ENCODE measurements at places on chromosomes 2 and 18.

DNA sequence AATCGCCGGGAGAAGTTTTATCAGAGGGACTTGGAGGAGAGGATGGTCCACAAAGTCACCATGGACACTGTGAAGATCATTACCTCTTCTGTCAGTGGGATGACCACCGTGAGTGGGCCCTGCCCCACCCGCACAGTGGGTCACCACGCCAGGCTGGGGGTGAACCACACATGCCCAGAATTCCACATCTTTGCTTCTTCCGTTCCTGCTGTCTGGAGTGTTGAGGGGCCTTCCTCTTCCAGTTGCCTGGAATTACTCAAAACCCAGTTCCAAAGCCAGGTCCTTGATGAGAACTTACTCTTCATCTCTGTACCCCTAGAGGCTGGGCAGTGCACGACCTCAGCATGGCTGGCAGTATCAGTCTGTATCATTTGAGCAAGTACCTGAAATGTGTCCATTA lies 22.1 kb downstream of the MROH2A start:
- DNase-seq, result no peak

DNA sequence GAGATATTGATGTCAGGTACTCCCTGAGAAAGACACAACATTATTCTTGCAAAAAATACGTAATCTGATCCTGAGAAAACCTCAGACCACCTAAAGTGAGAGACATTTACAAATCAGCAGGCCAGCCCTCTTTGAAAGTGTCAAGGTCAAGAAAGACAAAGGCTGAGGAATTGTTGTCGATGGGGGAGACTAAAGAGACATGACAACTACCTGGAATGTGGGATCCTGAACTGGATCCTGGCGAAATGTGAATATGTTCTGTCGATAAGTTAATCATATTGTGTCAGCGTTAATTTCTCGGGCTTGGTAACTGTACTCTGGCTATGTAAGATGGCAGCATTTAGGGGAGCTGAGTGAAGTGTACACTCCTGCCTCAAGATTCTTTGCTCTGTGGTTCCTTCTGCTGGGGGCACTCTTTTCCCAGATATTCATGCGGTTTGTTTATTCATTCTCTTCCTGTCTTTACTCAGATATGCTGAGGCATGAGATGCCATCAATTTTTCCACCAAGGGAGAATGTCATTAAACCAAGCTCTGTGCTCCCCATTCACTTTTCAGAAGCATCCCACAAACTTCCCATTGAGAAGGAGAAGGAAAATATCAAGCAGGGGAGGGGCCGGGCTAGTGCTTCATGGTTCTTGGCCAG lies 154.9 kb downstream of the CAPN13 start:
- no peak for DNase-seq

- no peak for DNase-seq
These were observed 1.7 kb downstream of the THSD7B start for GRCh38 chr2:136767030-136767429.

GRCh38 chr2:138931284-138932256 lies 151.4 kb upstream of the NXPH2 start:
- no peak for DNase-seq

- no peak for DNase-seq
These were observed 99.0 kb downstream of the TSHZ1 start for GRCh38 chr18:75309564-75309963.

DNA sequence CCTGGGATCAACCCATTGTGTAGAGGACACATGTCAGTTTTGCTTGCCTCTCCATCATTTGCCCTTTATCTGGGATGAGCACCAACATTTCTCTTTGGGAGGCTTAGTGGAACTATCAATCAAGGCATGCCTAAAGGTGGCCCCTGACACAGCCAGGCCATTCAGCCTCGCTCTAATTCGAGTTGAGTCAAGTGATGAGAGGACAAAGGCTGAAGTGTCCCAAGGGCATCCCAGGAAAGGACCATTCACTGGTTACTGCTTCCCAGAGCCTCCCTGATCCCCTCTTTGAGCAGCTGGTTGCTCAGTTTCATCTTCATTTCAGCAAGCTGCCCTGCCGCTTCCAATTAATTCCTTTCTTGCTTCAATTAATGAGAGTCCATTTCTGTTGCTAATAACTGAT lies 63.5 kb downstream of the DNER start:
- DNase-seq, result no peak

- peak; percentile 71 for DNase-seq
These were observed 1.1 kb downstream of the ATAD2B start for GRCh38 chr2:23925702-23926289.

DNA sequence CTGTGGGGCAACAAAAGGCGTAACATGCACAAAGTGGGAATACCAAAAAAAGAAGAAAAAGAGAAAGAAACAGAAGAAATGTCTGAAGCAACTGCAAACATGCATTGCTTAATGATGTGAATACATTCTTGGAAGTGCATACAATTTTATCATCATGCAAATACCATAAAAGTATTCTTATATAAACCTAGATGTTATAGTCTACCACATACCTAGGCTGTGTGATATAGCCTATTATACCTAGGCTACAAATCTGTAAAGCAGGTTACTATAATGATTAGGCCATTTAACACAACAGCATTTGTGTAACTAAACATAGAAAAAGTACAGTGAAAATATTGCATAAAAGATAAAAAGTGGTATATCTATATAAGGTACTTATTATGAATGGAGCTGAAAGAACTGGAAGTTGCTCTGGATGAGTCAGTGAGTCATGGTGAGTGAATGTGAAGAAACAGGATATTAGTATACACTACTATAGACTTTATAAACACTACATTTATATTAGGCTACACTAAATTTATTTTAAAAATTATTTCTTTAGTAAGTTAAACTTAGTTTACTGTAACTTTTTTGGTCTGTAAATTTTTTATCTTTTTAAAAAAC lies 319.4 kb upstream of the KCNH7 start:
- DNase-seq, result no peak

DNA sequence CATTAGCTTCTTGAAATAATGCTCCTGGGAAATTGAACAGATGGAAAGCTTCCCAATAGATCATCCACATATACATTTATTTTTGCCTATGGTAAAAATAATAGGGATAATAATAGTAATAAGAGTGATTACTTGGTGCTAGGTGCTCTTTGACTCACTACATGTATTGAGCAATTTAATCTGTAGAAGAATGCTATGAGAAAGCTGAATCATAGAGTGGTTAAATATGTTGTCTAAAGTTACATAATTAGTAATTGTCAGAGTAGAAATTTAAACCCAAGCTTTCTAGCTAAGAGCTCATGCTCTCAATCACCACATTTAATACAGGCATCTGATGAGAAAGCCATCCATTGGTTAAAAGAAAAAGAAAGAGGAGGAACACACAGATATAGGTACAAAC lies 590.5 kb upstream of the SLC8A1 start:
- no peak for DNase-seq

- DNase-seq, result no peak
These were observed 310.6 kb upstream of the SPRED2 start for GRCh38 chr2:65742977-65743376.

DNA sequence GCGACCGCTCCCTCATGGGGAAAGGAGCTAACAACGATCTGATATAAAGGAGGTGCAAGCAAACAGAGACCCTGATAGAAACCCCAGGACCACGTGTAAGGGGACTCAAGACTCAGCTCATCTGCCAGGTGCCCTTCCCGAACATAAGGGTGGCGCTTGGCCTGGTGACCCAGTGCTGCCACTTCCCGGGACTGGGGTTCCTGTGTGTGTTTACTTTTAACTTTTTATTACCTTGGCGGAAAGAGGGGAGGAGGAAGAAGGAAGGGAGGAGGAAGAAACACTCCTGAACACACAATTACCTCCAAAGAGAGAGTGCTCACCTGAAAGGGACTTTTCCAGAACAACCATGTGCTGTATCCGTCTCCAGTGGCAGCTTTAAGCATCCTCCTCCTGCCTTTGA lies 56.5 kb upstream of the EDAR start:
- no peak for DNase-seq

DNA sequence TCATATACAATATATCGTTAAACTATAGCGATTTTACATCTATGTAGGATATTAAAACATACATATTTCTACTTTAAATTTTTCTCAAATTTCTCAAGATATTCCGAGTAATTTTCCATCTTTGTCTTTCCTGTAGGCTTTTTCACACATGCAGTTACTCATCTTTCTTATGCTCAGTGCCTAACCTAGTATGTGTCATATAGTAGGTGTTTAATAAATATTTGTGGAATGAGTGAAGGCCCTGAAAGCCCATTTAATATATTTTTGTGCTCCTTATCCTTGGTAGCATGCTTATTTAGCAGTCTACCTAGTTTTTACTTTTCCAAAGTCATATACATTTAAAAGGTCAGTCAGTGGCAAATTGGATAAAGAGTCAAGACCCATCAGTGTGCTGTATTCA lies 67.3 kb downstream of the ITGB6 start:
- no peak for DNase-seq

- no peak for DNase-seq
These were observed 94.7 kb downstream of the MAP4K4 start for GRCh38 chr2:101792208-101792607.

GRCh38 chr2:183952741-183953140 lies 645.6 kb upstream of the ZNF804A start:
- no peak for DNase-seq

- no peak for DNase-seq
These were observed 27.5 kb downstream of the TRPM8 start for GRCh38 chr2:233944722-233945121.

- no peak for DNase-seq
These were observed 20.7 kb downstream of the RBM44 start for GRCh38 chr2:237819231-237819630.

GRCh38 chr2:74646201-74646600 lies 1.9 kb downstream of the M1AP start:
- no peak for DNase-seq

DNA sequence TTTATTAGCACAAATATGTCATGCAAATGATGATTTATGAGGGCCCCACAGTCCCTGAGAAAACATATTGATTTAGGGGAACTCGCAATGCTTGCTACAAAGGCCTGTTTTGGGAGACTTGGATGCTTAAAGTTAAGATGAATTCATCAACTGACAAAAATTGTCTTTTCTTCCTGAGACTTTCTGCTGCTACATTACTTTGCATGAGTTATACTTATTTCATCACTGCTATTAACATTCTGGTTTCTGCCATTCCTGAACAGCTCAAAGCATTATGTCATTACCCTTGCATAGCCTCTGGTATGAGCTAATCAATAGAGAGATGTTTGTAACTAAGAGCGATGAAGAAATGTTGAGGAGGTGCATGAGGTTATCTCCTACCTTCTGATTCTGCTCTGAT lies 74.4 kb downstream of the SOX11 start:
- DNase-seq, result no peak

DNA sequence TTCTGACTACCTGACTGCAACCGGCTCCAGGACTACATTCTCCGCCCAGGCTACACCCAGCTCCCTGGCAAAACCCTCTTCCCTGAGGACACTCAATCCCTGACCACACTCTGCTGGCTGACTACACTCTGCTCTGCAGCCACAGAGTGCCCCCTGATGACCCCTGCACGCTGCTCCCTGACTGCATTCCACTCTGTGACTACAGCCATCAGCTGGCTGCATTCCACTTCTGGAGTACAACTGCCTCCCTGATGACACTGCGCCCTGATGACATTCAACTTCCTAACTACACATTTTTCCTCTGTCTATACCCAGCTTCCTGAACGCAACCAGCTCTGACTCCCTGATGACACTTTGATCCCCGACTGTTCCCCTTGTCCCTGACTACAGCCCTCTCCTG lies 71.3 kb upstream of the NRXN1 start:
- DNase-seq, result no peak

GRCh38 chr2:217667512-217667911 lies 335.3 kb downstream of the TNS1 start:
- no peak for DNase-seq
